Activated naive CD4-positive, alpha-beta T cell (primary cell): ENCODE measurements at places on chromosomes 5 and 9.

DNA sequence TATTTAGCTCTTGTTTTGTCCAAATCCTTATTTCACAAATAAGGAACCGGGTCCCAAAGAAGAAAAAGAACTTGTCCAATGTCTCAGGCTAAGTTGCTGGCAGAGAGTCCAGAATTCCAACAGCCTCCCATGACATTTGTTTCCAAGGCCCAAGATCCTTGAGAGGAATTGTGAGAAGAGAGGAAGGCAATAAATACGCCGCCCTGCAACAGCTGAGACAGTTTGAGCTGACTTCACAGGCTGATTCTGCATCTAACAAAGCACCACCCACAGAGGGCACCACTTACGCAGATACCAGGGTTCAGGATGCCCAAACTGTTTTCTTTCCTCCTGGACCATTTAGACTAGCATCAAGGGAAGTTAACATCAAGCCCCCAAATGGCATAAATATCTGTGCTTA lies 211.3 kb downstream of the FAM114A2 start:
- no peak for DNase-seq

DNA sequence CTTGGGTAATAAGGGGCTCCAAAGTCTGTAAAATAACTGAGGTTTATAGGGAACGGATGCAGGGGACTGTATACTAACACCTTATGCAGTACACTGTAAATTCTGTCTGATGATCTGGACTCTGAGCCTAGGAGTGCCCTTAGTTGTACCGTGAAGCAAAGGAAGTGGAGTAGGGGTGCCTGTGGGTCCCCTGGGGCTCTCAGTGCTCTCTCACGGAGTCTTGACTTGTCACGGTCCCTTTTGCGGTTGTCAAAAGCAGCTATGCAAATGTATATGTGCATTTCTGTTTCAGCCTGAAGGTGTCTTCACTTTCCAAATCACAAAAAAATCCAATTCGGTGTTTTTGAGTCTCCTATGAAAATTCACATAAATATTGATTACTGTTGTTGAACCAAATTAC lies 17.8 kb downstream of the DMRT1 start:
- DNase-seq: no peak

GRCh38 chr9:109901201-109901600 lies 121.2 kb downstream of the PALM2AKAP2 start:
- no peak for DNase-seq

DNA sequence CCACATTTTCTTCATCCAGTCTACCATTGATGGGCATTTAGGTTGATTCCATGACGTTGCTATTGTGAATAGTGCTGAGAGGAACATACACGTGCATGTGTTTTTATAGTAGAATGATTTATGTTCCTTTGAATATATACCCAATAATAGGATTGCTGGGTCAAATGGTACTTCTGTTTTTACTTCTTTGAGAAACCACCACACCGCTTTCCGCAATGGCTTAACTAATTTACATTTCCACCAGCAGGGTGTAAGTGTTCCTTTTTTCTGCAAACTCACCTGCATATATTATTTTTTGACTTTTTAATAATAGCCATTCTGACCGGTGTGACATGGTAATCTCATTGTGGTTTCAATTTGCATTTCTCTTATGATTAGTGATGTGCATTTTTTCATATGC lies 82.2 kb upstream of the RFX3 start:
- DNase-seq: no peak

DNA sequence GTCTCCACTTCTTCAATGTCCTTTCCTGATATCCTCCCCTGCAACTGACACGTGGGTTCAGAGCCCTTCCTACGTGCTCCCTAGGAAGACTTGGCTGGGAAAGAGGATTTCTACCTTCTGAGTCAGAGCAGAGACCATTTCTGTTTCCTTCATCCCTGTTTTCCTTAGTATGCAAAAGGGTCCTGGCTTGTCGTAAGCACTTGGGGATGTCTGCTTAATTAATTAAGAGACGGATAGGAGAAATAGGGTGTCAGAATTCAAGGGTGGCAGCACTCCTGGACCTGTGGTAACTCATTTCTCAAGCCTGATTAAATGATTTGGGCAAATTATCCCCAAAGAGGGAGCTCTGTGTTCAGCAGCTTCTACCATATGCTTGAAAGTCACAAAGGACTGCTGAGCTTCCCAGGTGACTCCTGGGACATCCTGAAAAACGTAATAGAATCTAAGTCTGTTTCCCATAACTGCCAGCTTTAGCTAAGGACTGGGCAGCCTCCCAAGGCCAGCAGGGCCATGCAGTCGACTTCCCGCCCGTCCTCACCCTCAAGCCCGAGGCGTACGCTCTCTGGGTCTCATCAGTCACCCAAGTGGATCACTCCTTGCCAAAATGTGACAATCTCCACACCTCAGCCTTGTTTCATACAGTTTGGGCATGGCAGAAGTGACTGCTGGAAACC lies 20.5 kb downstream of the ABCA1 start:
- DNase-seq: no peak

DNA sequence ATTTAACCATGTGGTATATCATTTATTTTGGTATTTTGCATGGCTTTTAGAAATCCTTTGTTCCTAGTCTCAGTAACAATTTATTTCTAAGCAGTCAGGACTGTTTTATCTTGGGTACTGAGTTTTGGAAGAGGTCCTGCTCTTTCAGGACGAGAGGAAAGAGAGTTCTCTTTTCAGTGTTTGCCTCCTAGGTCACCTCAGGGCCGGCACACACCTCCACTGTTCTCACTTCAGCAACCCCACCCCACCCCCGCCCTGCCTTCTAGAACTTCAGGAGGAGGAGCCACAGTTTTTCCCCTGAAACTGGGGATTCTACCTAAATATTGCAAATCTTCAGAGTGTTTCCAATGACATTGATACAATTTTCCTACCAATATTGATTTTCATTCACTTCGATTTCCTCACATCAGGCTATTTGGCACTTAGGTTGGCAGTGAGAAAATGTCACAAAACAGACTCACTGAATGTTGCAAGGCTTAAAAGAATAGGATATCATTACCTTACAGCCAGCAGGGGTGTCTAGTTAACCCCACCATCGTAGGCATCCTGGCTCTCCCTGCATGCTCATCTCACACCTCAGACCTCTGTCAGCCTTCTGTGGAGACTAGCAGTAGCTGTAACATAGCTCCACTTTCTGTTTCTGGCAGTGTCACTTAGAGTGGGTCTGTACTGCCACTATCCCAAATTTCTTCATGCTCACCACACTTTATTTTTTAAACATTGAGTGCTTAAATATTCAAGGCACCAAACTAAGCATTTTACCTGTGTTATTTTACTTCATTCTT lies 5.4 kb downstream of the IGIP start:
- no peak for DNase-seq

GRCh38 chr5:174514983-174515394 lies 209.4 kb upstream of the MSX2 start:
- no peak for DNase-seq

DNA sequence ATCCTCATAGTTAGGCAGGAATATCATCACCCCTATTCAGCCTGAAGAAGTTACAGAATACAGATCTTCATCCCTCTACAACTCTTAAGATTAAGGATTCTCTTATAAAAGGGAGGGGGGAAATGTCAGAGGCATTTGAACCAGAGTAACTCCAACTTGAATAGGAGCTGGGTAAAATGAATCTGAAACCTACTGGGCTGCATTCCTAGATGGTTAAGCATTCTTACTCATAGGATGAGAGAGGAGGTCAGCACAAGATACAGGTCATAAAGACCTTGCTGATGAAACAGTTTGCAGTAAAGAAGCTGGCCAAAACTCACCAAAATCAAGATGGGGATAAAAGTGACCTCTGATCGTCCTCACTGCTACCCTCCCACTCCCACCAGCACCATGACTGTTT lies 14.4 kb downstream of the FREM1 start:
- DNase-seq: no peak

GRCh38 chr5:33476992-33477391 lies 36.2 kb downstream of the TARS1 start:
- no peak for DNase-seq

GRCh38 chr9:111151537-111151936 lies 113.3 kb upstream of the LPAR1 start:
- no peak for DNase-seq

GRCh38 chr5:144048259-144048856 lies 122.1 kb downstream of the YIPF5 start:
- DNase-seq: no peak

GRCh38 chr9:36813154-36813553 lies 220.9 kb downstream of the PAX5 start:
- no peak for DNase-seq

DNA sequence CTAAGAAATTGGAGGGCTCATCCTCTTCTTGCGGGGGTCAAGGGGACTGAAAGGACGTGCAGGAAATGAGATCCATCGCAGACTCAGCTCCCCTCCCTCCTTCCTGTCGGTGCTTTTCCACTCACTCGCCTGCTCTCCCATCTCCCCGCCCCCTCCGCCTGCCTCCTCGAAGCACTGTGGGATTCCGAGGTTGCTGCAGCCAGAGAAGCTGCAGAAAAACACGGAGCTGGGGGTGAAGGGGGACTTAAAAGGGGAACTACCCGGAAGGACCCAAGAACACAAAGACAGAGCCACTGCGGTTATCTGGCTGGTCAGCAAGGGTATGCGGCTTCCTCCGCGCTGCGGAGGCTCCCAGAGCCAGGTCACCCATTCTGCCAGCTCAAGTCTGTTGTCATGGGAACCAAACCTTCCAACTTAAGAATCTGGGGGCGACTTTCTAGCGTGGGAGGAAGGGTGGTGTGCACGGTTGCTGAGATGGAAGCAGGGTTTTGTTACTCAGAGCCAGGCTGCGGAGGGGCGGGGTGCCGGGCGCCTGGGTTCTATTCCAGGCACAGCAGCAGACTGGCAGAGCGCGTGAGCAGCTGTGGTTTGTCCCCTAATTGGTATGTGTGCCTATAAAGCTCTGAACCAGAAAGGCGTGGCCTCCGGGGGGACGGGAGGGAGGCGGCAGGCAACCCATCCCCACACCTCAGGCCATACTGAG lies 24.9 kb downstream of the PCDHGC5 start:
- DNase-seq: no peak

GRCh38 chr5:67166460-67167285 lies 29.9 kb downstream of the CD180 start:
- DNase-seq: no peak

- no peak for DNase-seq
Observed at GRCh38 chr9:81522716-81523551, 166.4 kb downstream of the TLE1 start.

- no peak for DNase-seq
Observed at GRCh38 chr5:145360936-145361335, 474.2 kb downstream of the PRELID2 start.

GRCh38 chr5:16883806-16884205 lies 52.3 kb downstream of the MYO10 start:
- DNase-seq: no peak

- DNase-seq: no peak
Observed at GRCh38 chr5:150397146-150397781, 15.4 kb downstream of the CD74 start.

DNA sequence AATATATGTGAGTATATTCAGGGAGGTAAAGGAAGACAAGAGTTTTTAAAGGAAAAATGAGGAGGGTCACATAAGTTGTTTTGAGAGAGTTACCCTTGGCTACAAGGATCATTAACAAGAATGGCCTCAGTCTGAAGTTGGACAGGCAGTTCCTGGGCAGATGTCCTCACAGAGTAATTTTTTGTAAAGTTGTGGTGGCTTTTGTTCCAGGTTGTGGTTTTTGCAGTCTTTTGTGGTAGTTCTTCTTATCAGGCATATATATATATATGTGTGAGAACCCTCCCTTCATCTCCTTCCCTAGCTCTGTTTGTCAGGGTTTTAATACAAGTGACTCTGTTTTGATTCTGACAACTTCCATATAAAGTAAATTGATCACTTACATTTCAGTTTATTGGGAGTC lies 60.0 kb downstream of the CSNK1G3 start:
- DNase-seq: no peak

DNA sequence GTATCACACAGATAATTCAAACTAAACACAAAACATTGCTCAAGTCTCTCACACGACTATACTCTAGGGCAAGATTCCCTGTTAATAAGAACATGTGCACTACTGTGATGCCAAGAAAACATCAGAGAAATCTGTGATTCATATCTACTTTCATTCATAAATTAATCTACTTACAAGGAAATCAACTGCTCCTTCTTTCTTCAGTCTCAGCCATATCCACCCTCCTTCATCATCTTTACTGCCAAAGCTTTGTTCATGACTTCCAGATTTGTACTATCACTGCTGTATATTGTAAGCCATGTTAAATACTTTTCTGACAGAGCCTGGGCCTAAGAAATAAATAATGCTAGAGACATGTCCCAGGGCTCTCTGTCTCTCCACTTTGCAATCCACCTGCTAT lies 35.1 kb downstream of the CTNNAL1 start:
- no peak for DNase-seq

- no peak for DNase-seq
Observed at GRCh38 chr5:138890644-138891043, 15.5 kb upstream of the LRRTM2 start.

- no peak for DNase-seq
Observed at GRCh38 chr9:107485458-107486043, 4.0 kb downstream of the KLF4 start.

DNA sequence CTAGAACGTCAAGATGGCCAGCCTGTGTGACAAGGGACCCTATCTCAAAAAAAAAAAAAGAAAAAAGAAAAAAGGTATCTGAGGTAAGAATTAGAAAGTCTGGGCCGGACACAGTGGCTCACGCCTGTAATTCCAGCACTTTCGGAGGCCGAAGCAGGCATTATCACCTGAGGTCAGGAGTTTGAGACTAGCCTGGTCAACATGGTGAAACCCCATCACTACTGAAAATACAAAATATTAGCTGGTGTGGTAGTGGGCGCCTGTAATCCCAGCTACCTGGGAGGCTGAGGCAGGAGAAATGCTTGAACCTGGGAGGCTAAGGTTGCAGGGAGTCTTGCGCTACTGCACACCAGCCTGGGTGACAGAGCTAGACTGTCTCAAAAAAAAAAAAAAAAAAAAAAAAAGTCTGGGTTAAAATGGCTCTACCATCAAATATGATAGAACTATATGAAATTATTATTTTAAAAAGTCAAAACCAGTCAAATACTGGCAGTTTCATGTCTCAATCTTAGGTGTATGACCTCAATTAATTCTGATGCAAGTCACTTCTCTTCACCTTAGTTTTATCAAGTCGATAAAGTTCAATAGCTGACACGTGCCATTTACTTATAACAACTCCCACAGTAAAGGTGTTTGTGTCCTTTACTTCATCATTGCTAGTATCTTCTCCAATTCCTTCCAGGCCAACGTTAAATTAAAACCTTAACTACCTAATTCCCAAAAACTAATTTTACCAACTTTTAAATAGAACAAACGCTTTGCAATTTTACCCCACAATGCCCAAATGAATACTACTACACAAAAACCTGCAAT lies 1.1 kb downstream of the RPS23 start:
- no peak for DNase-seq

DNA sequence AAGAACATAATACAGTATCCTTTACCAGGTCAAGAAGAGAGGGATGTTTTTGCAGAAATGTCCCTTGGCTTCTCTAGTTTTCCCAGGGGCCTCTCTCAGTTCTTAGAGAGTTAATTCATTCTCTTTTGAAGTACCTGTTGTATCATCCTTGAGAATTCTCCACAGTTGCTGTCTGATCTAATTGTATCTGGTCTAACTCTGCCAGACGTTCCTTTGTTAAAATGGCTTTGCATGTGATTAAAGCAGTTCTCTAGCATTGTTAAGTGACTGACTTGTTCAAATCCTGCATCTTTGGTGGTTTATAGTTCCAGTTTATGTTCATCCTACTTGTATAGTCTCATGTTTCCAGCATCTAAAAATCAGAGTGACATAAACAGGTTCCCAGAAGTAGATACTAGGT lies 65.0 kb downstream of the KIAA1958 start:
- no peak for DNase-seq
